ENCODE measurements at places on chromosomes 7 and 10.

DNA sequence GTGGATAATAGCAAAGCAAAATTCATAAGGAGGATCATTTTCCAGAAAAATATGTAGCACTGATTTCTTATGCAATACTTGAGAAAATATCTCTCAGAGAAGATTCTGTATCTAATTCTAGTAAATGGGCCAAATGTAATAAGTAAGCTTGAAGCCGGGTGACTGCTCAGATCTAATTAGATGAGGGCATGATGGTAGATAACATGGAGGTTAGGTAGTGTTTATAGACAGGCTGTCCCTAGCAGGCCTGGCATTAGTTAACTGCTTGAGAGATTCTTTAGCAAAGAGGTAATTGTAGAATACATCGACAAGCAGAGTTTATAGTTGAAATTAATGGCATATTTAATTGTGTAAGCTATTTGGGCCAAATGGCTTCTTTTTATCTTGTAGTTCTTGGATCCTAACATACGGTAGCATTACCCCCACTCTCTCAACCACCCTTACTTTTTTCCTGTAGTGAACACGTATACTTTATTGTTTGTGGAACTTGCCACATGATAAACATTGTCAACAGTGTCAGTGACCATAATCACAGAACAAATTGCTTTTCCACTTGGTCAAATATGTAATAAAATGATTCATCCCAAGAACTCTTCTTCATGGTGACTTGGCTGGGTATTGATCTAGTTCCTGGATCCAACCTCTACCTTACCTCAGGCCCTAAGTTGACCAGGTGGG lies 343.1 kb downstream of the BBS9 start:
- no peak for DNase-seq

GRCh38 chr7:49497471-49497870 lies 276.0 kb upstream of the VWC2 start:
- DNase-seq = no peak

GRCh38 chr10:90775351-90776028 lies 82.3 kb downstream of the HTR7 start:
- DNase-seq = peak; percentile 68

DNA sequence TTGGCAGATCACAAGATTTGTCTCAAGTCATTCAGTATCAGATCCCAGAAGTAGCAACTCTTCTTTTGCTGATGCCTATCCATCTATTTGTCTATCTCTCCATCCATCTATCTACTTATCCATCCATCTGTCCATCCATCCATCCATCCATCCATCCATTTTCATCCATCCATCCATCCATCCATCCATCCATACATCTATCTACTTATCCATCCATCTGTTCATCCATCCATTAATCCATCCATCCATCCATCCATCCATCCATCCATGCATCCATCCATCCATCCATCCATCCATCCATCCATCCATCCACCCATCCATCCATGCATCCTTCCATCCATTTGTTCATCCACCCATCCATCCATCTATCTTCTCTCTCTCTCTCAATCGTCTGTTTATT lies 142.7 kb downstream of the PFKFB3 start:
- DNase-seq = no peak

- no peak for DNase-seq
Measured at GRCh38 chr7:55034776-55035175, 16.0 kb downstream of the EGFR start.

DNA sequence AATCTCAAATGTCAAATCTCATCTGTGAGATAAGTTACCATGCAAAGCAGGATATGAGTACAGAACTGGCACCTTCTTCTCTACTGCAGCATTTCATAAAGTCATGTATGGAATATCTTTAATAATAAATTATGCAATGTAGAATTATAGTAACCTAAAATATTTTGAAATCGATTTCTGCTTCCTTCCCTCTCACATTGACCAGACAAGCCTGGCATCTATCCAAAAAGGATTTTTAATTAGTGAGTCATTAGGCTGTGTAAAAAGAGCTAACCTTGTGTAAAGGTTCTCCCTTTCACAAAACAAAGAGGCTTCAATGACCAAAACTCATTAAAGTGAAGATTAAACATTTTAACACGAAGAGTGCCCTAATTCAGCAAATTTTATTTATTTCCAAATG lies 48.8 kb upstream of the EXOC6 start:
- DNase-seq = no peak

DNA sequence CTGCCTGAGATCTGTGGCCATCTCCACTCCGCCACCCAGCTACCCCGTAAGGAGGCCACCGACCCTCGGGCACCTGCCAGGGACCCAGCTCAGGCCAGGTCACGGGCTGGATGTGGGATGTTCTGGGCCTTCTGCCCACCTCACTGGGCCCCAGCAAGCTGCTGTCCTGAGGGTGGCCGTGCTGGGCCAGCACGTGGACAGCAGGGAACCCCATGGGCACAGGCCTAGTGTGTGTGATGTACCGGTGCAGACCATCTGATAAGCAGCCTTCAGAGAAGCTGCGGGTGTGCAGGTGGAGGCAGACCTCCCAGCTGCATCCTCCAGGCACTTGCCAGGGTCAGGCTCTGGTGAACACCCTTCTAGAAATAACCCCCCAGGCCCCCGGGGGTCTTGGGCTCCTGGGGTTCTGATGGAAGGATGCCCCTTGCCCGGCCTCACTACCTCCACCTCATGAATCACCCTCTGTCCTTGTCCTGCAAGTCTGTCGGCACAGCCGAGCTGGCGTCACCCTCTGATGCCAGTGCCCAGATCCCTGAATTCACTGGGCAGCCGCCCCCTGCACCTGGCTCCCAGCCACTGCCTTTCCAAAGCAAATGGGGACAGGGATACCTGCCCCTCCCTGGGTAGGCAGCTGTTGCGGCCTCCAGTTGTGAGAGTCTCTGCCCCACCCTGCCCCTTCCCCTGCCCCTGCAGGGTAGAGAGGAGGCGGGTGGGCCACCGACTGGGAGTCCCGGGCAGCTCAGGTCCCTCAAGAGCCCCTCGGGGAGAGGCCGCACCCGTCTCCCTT lies 139.8 kb downstream of the FAM53B start:
- no peak for DNase-seq

DNA sequence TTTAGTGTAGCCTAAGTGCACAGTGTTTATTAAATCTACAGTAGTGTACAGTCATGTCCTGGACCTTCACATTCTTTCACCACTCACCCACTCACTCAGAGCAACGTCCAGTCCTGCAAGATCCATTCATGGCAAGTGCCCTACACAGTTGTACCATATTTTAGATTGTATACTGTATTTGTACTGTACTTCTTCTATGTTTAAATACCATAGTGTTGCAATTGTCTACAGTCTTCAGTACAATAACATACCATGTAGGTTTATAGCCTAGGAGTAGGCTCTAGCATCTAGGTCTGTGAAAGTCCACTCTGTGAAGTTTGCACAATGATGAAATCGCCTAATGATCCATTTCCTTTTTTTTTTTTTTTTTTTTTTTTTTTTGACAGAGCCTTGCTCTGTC lies 12.0 kb downstream of the EEPD1 start:
- DNase-seq = no peak
